ENCODE measurements at places on chromosomes 3 and 15.

DNA sequence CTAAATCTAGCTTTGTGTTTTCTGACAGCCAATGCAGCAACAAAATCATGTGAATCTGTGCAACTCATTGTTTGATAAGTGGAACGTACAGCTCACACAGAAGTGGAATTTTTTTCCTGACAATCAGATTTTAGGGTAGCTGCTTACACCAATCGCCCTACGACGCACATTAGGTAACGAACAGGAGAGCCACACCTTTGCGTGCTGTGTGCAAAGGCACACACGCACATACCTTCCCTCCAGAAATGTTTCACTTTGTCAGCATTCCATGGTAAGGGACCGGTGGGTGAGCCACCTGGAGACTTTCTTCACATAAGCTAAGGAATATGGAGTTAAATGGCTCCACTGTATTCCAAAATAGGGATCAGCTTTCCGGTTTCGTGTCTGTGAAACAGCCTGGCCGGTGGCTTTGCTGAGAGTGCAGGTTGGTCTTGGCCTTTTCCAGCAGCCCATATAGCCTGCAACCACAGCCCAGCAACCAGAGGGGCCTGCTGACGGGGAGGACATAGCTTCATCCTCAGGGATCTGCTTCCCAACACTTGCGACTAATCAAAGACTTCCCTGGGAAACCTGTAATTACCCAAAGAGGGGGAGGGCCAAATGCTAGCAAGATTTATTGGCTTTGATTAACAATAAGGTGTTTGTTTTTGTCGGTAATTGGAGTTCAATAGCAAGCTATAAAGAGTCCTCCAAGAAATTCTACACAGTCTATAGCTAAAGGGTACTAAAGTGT lies 145.3 kb downstream of the ADAMTS17 start:
- DNase-seq: no peak

DNA sequence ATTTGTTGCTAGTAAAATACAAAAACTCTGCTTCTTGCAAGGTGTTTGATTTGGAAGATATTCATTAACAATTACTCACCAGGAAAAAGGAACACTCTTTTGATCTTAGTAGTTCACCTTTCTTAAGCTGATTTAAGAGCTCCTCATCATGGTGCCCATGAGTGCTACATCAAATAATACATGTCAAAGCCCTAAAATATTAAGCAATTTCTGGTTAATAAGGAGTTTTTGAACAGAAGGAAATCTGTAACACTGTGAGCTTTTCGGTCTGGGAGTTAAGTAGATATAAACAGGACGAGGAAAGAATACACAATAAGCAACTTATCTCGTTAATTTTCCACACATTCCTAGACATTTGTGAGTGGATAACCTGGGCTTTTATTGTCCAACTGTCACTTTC lies 83.9 kb upstream of the DCBLD2 start:
- no peak for DNase-seq

DNA sequence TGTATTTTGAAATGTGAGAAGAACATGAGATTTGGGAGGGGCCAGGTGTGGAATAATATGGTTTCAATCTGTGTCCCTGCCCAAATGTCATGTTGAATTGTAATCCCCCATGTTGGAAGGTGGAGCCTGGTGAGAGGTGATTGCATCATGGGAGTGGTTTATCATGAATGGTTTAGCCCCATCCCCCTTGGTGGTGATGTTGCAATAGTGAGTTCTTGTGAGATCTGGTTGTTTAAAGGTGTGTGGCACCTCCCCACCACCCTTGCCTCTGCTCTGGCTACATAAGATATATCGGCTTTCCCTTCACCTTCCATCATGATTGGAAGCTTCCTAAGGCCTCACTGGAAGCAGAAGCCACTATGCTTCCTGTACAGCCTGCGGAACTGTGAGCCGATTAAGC lies 23.9 kb upstream of the TMEM108 start:
- DNase-seq: no peak

GRCh38 chr3:16759227-16759903 lies 125.4 kb upstream of the PLCL2 start:
- DNase-seq: no peak
